ENCODE measurements at places on chromosomes 13 and 19. TPM values are rescaled to one million over a fixed set of nuclear protein-coding genes. Genes with fewer than 3 reads are reported as not detected.
A peak's percentile ranks its signal among the peaks of the same experiment; 100 is the strongest.

- DNase-seq: peak; percentile 58
Measured at GRCh38 chr19:53424968-53425597, 6.7 kb upstream of the ZNF761 start.

DNA sequence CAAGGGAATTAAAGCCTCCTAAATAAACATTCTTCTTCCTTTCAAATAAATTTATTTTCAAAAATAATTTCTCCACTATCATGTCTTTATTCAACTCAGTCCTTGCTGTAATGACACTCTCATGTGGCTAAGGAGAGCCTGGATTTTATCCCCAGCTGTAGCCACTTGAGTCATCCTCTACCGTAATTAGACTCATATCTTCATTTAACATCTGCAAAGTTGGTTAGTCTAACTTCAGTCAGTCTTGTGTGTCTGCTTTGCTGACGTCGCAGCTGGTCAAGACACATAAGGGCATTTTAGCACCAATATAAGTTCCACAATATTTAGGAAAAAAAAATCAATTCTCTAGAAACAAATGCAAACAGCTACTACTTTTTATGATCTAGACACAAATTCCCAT is 776.4 kb upstream of the ATXN8OS start:
- DNase-seq: no peak

DNA sequence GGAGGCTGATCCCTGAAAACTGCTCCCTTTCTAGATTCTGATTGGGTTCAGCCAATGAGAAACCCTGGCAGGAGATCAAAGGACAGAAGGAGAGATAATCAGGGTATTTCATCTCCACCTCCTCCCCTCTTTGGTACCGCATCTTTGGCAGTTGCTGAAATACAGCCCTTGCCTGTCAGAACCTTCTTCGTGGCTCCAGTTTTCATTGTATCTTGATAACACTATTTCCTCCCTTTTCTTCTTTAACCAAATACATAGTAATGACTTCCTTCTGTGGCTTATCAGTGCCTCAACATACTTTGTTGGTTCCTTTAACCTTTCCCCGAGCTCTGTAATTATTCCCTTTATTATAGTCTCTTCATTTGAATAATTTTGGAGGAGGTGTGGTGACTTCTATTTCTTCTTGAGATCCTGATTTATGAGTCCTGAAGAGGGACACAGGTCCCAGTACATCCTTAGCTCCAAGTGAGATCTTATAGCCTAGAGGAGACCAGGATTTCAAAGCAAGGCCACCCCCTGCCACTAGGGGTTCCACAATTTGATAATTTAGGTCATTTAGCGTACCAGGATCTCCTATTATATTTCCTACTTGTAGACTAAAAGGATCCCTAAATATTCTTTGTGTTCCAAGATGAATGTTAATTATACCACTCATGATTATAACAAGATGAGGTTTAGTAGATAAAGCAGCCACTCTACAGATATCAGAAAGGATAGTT is 98.0 kb downstream of the EDNRB start:
- peak; percentile 34 for DNase-seq

DNA sequence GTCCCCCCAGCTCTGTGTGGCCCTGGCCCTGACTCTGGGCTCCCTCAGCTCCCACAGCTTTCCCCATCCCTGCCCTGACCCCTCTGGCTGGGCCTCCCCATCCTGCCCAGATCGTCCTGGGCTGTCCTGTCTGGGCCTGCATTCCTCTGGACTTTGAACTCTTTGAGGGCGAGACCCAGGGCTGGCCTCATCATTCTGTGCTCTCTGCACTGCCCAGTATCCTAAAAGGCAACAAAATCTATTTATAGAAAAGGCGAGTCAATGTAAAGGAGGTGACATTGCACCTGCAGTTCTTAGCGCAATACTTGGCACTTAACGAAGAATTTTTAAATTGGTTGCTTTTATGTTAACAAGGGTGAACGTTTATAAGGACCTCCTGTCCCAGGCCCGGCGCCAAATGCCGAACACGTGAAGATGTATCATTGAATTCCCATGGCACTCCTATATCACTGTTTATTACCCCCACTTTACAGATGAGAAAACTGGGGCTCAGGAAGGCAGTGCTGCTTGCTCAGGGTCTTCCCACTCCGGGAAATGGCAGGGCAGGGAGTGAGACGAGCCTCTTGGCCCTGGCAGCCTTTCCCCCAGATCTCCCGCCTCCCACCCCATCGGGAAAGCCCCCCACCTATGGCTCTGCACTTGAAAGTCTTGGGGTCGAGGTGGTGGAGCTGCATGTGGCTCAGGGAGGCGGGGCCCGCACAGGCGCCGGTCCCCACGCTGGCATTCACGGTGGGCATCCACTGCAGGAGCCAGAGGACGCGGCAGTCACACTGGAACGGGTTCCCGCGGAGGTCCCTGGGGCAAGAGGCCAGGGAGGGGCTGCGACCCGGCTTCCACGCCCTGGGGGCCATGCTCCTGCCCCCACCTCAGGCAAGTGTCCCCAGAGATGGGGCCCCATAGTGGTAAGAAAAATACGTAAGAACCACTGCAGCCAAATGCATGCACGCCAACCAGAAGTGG is 3.8 kb downstream of the LGI4 start:
- DNase-seq: no peak

GRCh38 chr13:75879656-75880055 is 243.5 kb downstream of the LMO7 start:
- DNase-seq: peak; percentile 26

DNA sequence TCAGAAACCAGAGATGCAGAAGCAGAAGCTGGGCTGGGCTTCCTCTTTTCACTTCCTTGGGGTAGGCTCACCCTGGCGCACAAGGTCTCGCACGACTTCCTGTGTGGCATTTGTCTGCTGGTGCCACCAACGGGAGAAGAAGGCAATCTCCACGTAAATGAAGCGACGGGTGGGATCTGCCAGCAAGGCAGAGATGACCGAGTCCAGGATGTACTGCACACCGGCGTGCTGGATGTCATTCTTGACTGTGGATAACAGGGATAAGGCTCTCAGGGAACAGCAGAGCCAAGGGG is 1.3 kb downstream of the MAN2B1 start:
- no peak for DNase-seq

DNA sequence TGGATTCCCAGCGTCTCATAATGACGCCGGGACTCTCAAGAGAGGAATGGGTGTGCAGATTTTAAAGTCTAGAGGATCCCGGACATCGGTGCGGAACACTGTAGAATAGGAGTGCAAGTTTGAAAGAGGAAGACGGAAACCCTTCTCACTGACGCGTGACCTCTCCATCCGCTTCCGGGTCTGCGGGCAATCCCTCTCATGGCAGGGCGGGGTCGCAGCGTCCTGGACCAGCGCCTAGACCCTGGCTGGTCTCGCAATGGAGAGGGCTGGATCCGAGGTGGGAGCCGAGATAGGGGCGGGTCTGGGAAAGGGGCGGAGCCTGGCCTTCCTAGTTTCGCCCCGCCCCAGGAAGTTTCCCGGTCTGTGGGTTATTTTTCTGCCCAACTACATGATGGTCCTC is 4.6 kb upstream of the ZNF845 start:
- no peak for DNase-seq

GRCh38 chr13:75102001-75102716 is 379.8 kb downstream of the TBC1D4 start:
- peak; percentile 6 for DNase-seq

DNA sequence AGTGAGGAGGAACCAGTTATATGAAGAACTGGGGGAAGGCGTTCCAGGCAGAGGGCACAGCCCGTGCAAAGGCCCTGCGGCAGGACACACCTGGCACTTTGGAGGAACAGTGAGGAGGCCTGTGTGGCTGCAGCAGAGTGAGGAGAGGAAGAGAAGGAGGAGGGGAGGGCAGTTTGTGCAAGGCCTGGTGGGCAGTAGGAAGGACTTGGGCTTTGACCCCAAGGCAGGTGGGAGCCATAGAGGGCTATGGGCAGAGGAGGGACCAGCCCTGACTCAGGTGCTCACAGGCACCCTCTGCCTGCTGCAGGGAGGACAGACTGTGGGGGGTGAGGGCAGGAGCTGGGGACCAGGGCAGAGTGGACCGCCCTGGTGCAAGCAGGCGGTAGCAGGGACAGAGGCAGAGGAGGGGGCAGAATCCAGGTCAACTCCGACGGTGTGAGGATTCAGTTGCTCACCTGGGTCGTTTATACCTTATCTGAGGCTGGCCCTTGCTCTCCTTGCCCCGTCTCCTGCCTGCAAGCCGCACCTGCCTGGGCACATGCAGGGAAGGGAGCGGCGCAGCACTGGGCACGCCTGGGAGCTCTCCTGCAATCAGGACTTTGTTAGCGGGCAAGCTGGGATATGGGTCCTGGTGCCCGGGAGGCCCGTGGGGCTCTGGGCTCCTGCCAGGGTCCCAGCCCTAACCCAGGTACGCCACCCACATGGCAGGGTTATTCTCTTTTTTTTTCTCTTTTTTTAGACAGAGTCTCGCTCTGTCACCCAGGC is 34.8 kb downstream of the NFIC start:
- DNase-seq: no peak

DNA sequence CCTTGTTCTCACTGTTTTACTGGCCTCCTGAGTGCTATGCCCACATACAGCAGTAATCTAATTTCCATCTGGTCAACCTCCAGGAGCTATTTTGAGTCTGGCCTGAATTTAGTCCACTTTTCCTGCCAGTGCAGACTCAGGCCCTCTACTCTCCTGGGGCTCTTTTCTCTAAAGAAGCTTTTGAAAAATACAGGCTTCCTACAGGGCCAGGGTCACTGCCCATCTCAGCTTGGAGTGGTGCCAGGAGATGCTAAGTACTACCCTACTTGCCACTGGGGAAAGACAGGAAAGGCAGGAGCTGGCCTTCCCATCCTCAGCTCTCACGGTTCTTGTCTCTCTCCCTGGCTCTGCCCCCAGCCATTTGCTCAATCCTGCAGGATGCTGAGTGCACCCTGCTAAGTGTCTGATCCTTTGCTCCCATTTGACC is 101.7 kb upstream of the SERP2 start:
- DNase-seq: no peak

- peak; percentile 64 for DNase-seq
Measured at GRCh38 chr19:1847684-1848398, 442 bp downstream of the REXO1 start.

- DNase-seq: no peak
Measured at GRCh38 chr13:98508280-98508679, 68.6 kb downstream of the STK24 start.

DNA sequence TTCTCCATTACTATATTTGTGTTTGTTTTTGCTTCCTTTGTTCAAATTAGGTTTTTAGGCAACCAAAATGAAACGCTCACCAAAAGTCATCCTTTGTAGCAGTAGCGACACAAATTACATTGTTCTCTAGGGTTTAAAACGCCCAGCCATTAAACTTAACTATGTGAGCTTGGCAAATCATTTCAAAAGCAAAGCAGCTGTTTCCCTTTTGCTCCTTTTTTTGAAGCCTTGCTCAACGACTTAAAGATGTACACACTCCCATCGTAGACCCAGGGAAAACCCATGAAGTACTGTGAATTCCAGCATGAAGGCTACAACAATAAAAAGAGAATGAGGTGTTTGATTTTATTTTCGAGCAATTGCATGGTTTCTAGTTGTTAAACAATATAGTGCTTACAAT is 106.7 kb downstream of the RAP2A start:
- no peak for DNase-seq

GRCh38 chr19:43527860-43528622 is 1.0 kb upstream of the ETHE1 start:
- no peak for DNase-seq

DNA sequence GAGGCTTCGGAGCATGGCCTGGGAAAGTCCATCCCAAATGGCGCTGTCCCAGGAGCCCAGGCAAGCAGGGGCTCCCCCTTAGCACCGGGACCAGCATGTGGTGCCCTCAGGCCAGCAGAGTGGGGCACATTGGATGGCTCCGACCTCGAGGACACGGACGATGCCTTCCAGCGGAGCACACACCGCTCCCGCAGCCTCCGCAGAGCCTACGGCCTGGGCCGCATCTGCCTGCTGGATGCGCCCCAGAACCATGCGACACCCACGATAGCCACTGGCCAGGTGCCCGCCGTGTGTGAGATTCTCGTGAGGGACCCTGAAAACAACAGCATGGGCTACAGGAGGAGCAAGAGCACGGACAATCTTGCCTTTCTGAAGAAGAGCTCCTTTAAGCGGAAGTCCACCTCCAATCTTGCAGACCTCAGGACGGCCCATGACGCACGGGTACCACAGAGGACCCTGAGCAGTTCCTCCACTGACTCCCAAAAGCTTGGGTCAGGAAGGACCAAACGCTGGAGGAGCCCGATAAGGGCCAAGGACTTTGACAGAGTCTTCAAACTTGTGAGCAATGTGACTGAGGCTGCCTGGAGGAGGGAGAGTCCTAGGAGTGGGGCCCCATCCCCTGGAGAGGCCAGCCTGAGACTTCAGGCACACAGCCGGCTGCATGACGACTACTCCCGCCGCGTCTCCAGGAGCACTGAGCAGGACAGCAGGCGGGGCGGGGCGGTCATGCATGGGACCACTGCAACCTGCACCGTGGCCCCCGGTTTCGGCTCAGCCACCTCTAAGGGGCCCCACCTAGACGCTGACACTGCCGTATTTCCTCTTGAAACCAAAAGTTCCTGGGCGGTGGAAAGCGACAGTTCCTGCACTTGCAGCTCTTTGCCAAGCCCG is 63.1 kb downstream of the SPATA13 start:
- no peak for DNase-seq

- peak; percentile 58 for DNase-seq
Measured at GRCh38 chr13:49495783-49496762, at the start of gene PHF11. PHF11 (plus strand) TSS chr13:49495953; CDS start chr13:49496002, 49 bp downstream.

The RFPL4A gene
- total RNA-seq: not detected

The FARP1 gene
- total RNA-seq: 77.7 TPM

The PCSK4 gene
- 1.2 TPM for total RNA-seq

The MIA gene
- total RNA-seq: not detected

The CEACAM8 gene
- total RNA-seq: not detected

The ZNF571 gene
- total RNA-seq: 2.0 TPM

The RYR1 gene
- total RNA-seq: not detected

The TGDS gene
- total RNA-seq: 8.7 TPM
